ENCODE measurements at places on chromosomes 5 and 9.

GRCh38 chr9:76153902-76154629 lies 240.2 kb downstream of the RFK start:
- no peak for DNase-seq

DNA sequence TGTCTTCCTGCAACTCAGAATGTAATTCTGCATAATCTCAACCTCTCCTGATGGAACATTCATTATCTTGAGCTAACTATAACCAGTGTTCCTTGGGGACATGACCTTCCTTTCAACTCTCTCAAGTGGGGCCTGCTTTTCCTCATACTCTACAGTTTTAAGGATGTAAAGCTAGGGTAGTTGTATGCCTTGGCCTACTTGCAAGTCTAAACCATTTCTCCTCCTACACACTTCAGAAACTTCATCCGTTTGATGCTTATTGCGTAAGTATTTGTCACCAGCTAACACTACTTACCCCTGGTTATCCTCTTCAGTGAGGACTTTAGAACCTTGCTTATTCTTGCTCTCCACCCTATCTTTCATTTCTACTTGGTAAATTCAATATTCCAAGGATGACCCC lies 548.9 kb downstream of the HINT1 start:
- DNase-seq: no peak

DNA sequence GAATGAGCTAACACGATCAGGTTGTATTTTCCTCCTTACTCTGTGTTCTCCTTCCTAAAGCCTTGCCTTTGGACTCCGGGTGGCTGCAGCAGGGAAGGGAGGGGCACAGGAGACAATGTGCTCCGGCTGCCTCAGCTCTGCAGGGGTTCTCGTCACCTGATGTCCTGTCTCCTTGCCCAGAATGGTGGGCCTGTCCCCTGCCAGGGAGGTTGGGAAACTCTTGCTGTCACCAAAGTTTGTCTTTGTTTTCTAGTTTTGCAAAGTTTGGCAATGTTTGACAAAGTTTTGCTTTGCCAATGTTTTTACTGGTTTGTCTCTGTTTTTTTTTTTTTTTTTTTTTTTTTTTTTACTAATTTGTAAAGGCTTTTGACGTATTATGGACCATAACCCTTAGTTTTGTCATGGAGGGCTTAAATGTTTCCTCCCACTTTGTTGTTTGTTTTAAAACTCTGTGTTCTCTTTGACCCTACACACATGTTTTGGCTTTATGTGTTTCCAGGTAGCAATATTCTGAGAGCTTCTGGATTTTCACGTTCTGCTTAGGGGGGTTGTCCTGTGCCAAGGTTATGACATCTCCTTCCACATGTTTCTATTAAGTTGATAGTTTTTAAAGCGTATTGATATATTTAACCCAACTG lies 49.3 kb downstream of the GADD45G start:
- DNase-seq: no peak

- DNase-seq: no peak
Observed at GRCh38 chr9:81886665-81887064, 41.6 kb upstream of the SPATA31D4 start.

DNA sequence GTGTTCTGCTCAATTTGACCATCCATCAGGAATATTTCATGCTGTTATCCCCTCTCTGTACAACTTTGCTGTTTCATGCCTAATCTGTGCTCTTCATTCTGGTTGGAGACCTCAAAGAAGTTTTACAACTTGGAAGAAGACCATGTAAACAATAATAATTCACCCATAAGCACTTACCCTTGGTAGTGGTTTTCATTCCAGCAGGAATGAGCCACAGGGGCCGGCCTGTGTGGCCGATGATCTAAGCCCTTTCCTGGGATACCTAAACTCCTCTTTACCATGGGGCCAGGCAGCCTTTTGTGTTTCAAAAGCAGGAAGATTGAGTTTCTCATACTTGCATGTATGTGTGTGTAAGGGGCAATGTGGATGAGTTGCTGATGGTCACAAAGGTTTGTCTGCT lies 165.0 kb downstream of the FGF1 start:
- no peak for DNase-seq

GRCh38 chr5:14410068-14410393 lies 171.6 kb upstream of the OTULINL start:
- no peak for DNase-seq

DNA sequence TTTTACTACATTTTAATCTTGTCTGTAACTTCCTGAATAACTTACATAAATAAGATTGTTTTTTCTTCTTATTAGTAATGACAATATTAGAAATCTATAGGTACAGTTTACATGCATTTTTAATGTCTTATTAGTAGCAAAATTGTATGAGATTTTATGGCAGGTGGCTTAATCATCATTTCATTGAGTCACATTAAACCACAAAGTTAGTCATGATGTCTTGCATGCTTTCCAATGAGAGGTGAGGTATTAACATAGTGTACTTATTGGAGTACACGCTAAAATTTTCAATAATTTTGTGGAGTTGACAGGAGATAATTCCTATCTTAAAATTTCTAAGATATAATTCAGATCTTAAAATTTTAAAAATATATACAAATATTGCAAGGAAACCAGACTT lies 989.6 kb upstream of the ARRDC3 start:
- no peak for DNase-seq

- no peak for DNase-seq
Observed at GRCh38 chr9:15178631-15179030, 128.4 kb downstream of the TTC39B start.

DNA sequence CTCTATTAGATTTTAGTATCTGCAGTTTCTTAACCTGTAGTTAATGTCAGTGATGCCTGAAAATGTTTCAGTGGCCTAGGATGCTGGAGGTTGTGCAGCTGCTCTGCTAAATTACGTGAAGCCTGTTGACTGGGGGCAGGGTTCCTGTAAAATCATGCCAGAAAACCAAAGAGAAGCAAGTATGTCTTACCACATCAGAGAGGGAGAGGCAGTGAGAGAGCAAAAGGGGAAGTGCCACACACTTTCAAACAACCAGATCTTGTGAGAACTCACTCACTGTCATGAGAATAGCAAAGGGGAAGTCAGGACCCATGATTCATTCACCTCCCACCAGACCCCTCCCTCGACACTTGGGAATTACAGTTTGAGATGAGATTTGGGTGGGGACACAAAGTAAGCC lies 83.9 kb upstream of the CYLC2 start:
- DNase-seq: no peak

GRCh38 chr9:107685901-107686300 lies 196.3 kb upstream of the KLF4 start:
- no peak for DNase-seq

DNA sequence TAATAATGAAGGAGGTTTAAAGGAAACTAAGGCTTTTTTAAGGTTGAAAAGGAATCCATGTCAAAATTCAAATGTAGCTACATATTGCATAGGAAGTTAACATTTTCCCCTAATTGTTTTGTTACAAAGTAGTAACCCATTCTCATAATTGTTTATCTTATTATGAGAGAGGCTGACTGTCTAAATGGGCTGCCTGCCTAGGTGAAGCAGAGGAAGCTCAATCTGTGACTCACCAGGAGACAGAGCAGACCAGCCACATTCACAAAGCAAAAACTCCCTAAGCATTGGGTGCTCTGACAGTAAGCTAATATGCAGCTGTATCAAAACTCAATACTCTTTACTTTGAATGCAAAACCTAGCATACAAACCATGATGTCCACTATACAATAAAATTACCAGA lies 208.5 kb downstream of the ROR2 start:
- DNase-seq: no peak

- DNase-seq: no peak
Observed at GRCh38 chr5:137567226-137567625, 68.1 kb upstream of the SPOCK1 start.

DNA sequence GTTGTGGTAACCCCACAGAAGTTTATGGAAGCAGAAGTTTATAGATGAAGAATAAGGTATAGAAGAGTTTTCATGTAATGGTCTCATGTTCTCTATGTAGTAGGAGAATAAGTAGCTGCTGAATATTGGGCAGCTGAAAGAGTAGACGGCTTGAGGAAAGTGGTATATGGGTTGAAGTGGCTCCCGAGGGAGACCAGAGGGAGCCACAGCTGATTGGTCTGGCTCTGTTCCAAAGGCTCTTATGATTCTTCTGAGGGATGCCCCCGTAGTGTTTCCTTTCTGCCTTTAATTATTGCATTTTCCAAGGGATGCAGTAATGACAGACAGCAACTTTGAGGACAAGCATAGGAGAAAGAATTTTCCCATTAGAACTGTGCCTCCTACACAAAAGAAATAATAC lies 30.1 kb upstream of the TENT2 start:
- no peak for DNase-seq

DNA sequence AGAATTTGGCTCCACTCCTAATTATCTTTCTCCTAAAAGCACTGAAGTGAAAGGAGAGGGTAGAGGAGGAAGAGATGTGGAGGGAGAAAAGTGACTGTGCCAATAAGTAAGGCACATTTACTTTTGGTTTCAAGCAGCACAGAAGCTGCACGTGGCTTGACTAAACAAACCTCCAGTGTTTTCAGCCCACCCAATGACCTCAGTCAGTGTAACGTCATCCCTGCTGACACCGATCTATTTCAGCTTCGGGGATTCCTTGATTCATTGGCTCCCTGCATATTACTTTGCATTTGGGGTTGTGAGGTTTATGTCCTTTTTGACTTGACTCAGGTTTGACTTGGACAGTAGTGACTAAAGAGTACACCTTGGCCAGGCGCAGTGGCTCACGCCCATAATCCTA lies 35.6 kb upstream of the NIM1K start:
- no peak for DNase-seq

DNA sequence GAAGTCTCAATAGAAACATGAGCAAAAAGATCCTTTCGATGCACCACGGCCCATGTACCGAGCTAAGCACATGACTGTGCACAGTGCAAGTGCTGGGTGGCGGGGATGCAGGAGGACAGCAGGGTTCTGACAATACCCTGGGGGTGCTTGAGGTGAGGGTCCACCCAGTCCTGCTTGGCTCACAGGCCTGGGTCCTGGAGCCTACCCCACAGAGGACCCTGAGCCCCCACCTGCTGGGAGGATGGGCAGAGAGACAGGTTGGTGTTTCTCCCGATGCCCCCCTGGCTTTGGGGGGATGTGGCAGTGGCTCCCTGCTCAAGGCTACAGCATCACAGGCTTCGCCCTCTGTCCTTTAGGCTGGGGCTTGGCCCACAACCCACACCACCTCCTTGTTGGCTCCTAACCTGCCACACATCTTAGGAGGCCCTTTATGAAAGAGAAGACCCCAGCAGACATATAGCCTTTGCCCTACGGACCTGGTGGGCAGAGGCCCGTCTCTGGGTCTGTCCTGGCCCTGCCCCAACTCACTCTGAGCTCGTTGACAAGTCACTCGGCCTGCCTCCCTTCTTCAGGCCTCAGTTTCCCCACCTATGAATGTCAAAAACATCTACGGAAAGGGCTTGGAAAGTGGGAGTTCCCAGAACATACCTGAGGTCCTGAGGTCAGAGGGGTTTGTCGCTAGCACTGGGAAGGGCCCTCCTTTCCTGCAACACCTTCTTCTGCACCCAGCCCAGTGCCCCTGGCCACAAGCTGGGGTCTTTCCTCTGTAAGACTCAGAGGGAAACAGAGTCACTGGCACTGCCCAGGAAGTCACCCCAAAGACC lies 50.3 kb downstream of the BARX1 start:
- DNase-seq: no peak

DNA sequence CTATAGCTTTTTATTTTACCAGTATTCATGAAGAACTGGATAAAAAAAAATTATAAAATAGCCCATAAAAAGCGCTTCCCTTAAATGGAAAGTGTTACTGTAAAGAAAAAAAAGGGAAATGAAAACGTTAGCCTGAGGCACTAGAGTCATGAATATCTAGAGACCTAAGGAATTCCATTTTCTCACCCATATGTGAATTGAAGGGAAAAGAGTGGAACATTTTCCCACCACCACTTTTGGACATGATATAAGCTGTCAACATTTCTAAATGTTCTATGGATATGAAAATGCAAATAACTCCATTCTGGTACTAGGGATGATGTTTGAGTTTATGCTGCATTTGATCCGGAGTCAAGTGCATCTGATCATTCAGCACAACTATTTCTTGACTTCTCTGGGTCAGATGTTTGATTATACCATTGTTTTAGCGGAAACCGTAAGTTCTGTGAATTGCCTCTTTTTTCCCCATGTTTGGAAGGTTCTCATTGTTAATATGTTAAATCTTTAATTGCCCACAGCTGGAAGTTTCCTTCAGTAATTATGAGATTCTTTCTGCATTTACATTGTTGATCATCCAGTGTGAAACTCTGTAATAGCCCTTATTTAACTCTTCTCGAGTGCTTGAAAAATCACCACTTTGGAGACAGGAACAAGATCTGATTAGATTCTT lies 467.4 kb upstream of the SEMA6A start:
- DNase-seq: no peak

- DNase-seq: no peak
Observed at GRCh38 chr5:152237531-152237930, 167.5 kb downstream of the NMUR2 start.

DNA sequence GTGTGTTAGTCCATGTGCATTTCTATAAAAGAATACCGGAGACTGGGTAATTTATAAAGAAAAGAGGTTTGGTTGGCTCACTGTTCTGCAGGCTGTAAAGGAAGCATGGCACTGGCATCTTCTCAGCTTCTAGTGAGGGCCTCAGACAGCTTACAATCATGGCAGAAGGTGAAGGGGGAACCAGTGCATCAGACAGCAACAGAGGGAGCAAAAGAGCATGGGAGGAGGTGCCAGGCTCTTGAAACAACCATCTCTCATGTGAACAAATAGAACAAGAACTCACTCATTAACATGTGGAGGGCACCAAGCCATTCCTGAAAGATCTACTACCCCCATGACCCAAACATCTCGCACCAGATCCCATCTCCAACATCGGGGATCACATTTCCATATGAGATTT lies 89.2 kb upstream of the IL33 start:
- DNase-seq: no peak

DNA sequence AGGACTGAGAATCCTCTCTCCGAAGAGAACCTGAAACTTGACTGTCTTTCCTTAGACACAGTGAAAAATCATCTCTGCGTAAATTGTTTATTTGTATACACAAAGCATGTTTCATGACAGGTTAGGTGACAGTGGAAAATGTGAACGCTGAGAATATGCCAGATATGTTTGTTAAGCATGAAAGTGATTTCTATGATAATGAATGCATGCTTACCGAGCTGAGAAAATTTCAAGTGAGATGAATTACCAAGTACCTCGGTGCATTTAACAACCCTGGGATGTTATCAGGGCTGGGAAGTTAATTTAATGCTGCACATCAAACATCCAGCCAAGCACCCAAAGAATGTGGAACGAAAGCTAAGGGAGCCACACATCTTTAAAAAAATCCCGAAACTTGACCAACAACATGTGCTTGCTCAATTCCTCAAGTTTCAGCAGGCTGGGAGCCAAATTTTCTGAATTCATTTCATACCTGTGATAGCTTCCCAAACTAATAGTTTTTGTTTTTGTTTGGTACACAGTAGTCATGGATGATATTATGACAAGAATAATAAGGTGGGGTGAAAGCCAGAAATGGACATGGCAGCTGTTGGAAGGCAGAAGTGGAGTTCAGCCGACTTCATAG lies 336.9 kb downstream of the ARHGEF28 start:
- DNase-seq: no peak

- DNase-seq: no peak
Observed at GRCh38 chr5:126477294-126478117, 54.3 kb downstream of the GRAMD2B start.

GRCh38 chr9:24245988-24246387 lies 299.7 kb downstream of the IZUMO3 start:
- DNase-seq: no peak

All from stimulated activated CD4-positive, alpha-beta T cell treated with anti-CD3 and anti-CD28 coated beads, Interleukin-15, amount 100 ng/mL, for 1 hour (primary cell).